ENCODE measurements at places on chromosomes 12 and 14.

GRCh38 chr12:79454338-79454843 is 236.4 kb downstream of the PAWR start:
- DNase-seq = no peak

- DNase-seq = no peak
Observed at GRCh38 chr14:100825713-100826331, at the start of gene MEG3. Gene MEG3, plus strand, starts transcription at chr14:100826118.

- no peak for DNase-seq
Observed at GRCh38 chr12:16531621-16532020, 74.3 kb downstream of the LMO3 start.

DNA sequence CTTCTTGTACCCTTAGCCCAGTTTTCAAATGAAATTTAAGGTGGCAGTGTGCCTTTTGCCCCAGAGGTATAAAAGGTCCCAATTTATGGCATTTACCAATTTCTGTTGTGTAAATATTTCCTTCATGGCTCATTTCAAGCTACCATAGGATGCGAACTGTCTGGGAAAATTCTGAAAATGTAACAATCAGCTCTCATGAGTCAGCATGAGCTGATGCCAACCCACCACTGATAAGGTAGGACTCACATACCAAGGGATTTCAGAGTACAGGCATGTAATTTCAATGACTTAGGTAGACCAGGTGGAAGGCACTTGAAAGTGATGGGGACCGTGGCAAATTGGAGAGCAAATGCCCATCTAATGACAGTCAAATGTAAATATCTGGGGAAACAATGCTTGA is 169.5 kb downstream of the TTC8 start:
- DNase-seq = no peak

DNA sequence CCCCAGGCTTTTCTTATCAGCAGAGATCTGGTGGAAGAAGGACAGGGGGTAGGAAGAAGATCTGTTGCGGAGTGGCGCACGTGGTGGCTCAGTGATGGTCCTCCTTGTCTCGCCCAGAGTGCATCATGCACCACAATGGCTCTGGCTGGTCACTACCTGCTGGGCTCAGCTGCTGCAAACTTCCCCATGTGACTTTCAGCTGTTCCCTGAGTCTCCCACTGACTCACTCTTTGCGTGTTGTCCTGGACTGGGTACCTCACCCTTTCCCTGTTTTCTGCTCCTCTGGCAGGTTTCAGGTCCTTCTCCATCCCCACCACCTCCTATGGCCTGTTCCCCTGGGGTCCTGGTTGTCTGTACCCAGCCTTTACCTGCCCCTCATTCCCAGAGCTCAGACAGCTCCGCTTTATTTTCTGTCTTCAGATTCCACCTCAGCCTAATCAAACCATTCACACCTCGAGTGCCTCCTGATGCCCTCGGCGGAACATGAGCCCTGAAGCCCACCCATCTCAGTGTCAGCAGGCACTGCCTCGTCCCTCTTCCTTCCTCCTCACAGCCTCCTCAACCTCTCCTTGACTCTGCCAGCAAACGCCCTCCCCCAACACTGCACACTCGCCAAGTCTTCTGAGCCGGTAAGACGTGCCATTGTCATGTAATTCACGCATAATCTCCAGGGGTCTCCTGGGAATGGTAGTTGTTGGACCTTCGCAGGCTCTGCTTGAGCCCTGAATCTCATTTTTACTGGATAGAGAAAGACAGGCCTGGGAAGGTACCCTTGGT is 1.8 kb downstream of the C1R start:
- DNase-seq = no peak

DNA sequence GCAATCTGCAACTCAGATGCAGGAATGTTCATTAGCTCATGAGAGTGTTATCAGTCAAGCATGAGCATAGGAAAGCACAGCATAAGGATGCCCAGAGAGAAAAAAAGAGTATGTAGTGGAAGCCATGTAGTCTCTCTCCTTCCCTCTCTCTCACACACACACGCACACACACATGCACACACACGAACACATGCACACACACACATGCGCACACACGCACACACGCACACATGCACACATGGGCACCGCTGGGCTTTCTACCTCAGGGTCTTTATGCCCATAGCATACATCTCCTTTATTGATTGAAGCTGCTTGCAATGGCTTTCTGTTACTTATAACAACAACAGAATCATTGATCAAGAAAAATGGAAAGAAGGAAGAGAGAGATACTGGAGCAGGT is 240.9 kb downstream of the ETNK1 start:
- no peak for DNase-seq

- DNase-seq = no peak
Observed at GRCh38 chr14:92587700-92588085, 74.1 kb downstream of the RIN3 start.

- no peak for DNase-seq
Observed at GRCh38 chr14:32940066-32940651, 1.5 kb downstream of the NPAS3 start.

Data from K562 (cell line).